ENCODE measurements at places on chromosomes 16 and 17.

DNA sequence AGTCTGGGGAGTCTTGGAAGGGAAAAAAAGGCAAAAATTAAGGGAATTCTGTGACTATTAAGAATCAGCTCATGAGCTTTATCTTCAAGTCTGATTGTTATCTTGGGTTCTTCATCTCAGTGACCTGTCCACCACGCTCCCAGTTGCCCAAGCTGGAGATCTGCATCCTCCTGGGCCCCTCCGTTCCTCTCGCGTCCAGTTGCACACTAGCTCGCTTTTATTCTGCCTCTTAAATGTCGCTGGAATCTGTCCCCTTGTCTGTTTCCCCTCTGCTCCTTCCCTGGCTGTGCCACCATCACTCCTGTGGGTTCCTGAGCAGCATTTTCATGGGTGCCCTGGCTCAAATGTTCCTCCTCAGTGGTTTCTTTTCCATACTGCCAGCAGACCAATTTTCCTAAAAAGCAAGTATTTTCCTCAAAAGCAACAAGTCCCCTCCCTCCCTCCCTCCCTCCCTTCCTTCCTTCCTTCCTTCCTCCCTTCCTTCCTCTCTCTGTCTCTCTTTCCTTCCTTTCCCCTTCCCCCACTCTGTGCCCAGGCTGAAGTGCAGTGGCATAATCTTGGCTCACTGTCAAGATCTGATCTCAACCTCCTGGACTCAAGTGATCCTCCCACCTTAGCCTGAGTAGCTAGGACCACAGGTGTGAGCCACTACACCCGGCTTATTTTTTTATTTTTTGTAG is 1.4 kb downstream of the ENDOV start:
- no peak for DNase-seq

- no peak for DNase-seq
Observed at GRCh38 chr16:48542966-48543365, 67.0 kb downstream of the N4BP1 start.

- DNase-seq, result no peak
Observed at GRCh38 chr17:50394711-50395110, 2.6 kb downstream of the LRRC59 start.

GRCh38 chr16:70752426-70752825 is 48.5 kb downstream of the VAC14 start:
- DNase-seq, result no peak

GRCh38 chr17:21276264-21276588 is 8.3 kb upstream of the MAP2K3 start:
- no peak for DNase-seq

DNA sequence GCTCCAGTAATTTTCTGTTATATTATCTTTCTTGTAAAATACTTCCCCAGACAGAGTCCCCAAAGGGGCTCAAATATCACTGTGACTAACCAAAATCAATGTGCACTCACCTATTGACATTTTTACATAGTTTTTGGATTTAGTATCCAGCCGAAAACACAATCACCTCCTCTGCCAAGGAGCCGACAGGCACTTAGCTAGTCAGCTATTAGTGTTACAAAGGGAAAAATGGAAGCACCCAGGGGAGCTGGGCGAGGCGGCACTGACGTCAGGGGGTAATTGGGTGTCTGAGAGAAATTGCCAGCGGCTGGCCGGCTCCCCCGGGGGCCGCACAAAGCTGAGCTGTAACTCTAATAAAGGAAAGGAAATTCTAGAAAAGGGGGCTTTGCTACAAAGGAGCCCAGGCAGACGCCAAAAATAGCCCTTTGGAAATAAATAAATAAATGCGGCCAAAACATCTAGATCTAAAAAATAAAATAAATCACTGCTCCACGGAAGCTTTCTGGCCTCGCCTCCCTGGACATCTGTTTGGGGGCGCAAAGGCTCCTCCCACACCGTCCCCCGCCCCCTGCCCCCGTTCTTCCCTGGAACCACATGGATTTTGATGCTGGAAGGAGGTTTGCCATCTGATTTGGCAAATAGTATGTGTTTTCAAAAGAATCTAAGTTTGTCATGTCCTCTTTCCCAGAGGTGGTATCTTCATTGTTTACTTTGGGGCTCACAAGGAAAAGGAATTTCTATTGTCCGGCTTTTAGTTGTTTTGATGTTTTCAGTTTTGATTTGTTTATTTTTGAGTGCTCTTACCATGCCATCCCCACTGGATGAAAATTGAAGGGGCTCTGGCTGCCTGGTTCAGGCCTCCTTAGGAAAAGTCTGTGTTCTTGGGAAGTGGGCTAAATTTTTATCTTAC is 156.7 kb downstream of the ZNF423 start:
- DNase-seq, result no peak

GRCh38 chr16:88710556-88710955 is 4.3 kb downstream of the CTU2 start:
- DNase-seq, result no peak

- DNase-seq, result no peak
Observed at GRCh38 chr16:51875834-51876600, 670.9 kb downstream of the TOX3 start.

- DNase-seq, result no peak
Observed at GRCh38 chr16:22653876-22654275, 143.2 kb downstream of the NPIPB5 start.

- DNase-seq, result peak; percentile 78
Observed at GRCh38 chr17:57210224-57210553, 46.1 kb upstream of the MSI2 start.

DNA sequence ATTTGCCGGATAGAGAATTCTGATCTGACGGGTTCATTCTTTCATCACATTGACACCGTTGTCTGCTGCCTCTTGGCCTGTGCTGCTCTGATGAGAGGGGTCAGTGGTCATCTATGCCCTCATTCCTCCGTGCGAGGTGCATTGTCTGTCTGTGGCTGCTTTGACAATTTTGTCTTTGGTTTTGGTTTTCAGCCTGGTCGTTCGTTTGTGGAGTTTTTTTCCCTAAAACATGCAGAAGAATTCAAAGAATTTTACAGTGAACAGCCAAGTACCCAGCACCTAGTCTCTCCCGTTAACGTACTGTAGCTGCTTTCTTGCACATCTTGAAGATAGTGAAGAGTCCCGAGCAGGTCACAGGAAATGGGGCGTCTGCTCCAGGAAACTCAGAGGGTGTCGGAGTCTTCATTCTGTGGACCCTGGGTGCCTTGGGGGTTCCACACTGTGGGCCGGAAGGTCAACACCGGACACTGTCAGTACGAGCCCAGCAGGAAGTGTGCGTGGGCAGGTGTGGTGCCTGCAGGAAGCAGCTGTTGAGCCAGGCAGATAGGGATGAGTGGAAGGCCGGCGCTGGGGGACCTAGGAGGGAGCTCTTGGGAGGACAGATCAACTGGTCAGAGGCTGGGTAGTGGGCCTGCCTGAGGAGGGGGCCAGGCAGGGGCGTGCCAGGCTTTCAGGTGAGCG is 28.2 kb downstream of the CRAMP1 start:
- no peak for DNase-seq

DNA sequence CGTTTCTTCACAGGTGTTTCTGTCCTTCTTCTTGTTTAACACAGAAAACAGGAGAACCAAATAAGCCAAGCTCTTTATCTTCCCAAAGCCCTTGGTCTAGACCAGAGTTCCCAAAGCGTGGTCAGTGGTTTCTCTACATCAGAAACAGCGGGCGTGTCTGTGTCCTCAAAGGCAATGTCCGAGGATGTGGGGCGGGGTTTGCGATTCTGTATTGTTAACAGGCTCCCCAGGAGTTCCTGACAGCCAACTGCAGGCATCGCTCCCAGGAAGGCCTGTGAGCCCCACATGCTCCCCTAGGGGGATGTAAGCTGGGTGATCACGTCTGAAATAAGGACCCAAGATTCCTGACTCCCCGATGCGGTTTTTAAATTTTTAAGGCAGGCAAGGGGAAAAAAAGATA is 28.4 kb upstream of the SLC25A19 start:
- DNase-seq, result no peak

DNA sequence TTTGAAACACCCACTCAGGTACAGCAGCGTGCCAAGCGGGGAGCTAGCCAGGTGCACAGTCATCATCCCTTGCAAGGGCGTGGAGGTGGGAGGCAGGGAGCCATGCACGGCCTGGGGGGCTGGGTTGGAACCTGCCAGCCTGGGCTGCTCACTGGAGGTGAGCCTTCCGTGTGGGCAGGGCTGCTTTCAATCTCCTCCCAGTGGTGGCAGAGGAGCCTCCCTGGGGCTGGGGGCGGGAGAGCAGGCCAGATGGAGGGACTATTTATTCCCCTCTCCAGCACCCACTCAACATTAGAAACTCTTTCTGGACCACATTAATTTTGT is 90.3 kb downstream of the KATNIP start:
- DNase-seq, result no peak

DNA sequence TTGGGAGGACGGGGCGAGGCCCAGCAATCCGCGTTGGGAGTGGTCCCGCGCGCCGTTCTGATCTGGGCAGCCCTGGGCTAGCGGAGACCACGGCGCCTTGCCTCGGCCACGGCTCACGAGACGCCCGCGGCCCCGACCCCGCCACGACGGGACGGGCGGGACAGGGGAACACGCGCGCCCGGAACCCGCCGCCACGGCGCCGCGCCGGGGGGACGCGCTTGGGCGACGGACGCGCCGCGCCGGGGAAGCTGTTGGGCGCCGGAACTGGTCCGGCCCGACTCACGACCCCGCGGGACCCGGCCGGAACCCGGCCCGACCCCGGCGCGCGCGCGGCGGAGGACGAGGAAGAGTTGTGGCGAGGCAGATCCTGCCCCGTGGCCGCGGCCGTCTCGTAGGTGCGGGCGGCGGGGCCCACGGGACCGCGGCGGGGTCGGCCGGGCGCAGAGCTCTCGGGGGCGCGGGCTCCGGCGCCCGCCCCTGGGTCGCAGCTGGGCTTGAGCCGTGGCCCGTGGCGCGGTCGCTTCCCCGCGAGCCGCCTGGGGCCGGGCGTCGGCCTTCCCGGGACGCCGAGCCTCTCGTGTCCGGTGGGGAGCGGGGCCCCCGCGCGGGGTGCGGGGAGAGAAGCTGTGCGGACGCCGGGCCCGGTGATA is at the start of gene ACSF3:
Gene ACSF3, plus strand, starts transcription at position 251 of the 650 bp plus-strand sequence. CDS start 6,830 bp downstream, outside the sequence.
- peak; percentile 44 for DNase-seq

DNA sequence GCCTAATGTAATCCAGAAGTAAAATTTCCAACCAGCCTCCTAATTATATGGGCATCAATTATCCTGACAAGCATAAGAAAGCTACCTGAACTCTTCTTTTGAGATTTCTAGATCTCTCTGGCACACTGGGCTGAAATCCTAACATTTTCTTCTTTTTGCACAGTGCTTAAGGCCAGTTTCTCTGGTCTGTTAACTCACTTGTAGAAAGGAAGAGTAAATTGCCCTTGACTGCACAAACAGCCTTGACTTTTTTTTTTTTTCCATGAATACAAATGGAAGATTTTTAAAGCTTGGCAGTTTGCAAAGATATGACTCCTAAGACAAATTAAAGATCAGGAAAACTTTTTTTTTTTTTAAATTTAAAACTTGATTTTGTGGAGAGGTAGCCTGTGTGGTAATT is 291.2 kb upstream of the MON1B start:
- no peak for DNase-seq

GRCh38 chr16:19607616-19608280 is 52.2 kb downstream of the VPS35L start:
- no peak for DNase-seq

DNA sequence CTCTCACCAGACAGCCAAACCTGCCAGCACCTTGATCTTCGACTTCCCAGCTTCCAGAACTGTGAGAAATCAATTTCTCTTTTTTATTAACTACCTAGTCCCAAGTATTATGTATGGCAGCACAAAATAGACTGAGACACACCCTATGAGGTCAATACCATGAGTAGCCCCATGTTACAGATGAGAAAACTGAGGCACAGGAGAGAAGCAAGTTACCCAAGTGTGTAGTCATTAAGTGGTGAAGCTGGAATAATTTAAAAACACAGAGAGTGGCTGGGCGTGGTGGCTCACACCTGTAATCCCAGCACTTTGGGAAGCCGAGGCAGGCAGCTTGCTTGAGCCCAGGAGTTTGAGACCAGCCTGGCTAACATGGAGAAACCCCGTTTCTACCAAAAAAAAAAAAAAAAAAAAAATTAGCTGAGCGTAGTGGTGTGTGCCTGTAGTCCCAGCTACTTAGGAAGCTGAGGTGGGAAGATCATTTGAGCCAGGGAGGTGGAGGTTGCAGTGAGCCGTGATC is 4.9 kb downstream of the NQO1 start:
- no peak for DNase-seq

GRCh38 chr16:30838876-30839471 is 52.0 kb upstream of the ZNF629 start:
- no peak for DNase-seq

- DNase-seq, result no peak
Observed at GRCh38 chr17:81391293-81391935, 3.8 kb upstream of the BAHCC1 start.

GRCh38 chr17:22145605-22146178 is 453.4 kb downstream of the KCNJ18 start:
- no peak for DNase-seq

Measured in M059J (cell line).